ENCODE measurements at places on chromosomes 13 and 19.

DNA sequence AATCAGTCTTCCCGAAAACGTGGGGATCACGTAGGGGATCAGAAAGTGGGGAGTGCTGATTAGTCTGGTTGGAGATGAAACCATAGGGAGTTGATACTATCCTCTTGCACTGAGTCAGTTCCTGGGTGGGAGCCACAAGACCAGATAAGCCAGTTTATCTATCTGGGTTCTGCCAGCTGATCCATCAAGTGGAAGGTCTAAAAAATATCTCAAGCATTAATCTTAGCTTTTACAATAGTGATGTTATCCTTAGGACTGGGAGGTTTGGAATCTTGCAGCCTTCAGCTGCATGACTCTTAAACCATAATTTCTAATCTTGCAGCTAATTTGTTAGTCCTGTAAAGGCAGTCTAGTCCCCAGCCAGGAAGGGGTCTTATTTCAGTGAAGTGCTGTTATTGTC lies 2474.2 kb downstream of the PCDH9 start:
- no peak for DNase-seq

- no peak for DNase-seq
Observed at GRCh38 chr13:26628706-26629105, 71.2 kb downstream of the WASF3 start.

- no peak for DNase-seq
Observed at GRCh38 chr13:51673165-51673564, 88.9 kb downstream of the WDFY2 start.

DNA sequence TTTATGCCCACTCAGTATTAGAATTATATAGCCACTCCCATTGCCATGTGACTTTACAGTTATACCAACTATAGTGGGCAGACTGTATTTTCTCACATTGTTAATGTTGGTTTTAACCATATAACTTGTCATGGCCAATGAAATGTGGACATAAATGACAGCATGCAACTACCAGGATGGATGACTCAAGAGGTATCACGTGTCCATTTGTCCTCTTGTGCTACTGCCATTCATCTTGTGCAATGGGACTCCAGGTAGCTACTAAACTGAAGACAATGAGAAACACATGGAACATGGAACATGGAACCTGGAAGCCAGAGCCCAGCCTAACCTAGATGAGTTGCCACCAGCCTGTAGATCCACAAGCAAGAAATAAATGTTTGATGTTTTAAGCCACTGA lies 242.7 kb upstream of the IPO5 start:
- no peak for DNase-seq

- DNase-seq: peak; percentile 93
Observed at GRCh38 chr13:97432917-97433726, 847 bp upstream of the RAP2A start.

- DNase-seq: no peak
Observed at GRCh38 chr13:109666656-109667055, 119.7 kb downstream of the IRS2 start.

GRCh38 chr19:27773318-27774094 lies 1439.4 kb downstream of the UQCRFS1 start:
- DNase-seq: no peak

DNA sequence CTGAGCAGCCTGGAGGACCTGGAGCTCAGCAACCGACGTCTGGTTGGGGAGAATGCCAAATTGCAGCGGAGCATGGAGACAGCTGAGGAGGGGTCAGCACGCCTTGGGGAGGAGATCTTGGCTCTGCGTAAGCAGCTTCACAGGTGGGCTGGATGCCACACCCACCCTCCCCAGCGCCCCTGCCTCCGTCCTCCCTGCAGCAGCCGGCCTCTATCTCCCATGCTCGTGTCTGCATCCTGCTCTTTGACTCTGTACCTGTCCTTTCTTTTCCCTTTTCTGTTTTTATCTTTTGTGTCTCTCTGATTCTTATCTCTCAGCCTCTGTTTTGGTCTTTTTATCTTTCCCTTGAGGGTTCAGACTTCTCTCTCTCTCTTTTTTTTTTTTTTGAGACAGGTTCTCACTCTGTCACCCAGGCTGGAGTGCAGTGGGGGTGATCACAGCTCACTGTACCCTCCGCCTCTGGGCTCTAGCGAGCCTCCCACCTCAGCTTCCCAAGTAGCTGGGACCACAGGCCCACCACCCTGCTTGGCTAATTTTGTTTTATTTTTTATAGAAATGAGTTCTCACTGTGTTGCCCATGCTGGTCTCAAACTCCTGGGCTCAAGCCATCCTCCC lies 10.1 kb downstream of the KASH5 start:
- no peak for DNase-seq

GRCh38 chr13:27257233-27257568 lies 5.8 kb downstream of the RPL21 start:
- DNase-seq: no peak

GRCh38 chr13:71864986-71865873 lies 1.8 kb downstream of the DACH1 start:
- no peak for DNase-seq

GRCh38 chr13:50543782-50544181 lies 299.7 kb downstream of the DLEU7 start:
- DNase-seq: no peak

DNA sequence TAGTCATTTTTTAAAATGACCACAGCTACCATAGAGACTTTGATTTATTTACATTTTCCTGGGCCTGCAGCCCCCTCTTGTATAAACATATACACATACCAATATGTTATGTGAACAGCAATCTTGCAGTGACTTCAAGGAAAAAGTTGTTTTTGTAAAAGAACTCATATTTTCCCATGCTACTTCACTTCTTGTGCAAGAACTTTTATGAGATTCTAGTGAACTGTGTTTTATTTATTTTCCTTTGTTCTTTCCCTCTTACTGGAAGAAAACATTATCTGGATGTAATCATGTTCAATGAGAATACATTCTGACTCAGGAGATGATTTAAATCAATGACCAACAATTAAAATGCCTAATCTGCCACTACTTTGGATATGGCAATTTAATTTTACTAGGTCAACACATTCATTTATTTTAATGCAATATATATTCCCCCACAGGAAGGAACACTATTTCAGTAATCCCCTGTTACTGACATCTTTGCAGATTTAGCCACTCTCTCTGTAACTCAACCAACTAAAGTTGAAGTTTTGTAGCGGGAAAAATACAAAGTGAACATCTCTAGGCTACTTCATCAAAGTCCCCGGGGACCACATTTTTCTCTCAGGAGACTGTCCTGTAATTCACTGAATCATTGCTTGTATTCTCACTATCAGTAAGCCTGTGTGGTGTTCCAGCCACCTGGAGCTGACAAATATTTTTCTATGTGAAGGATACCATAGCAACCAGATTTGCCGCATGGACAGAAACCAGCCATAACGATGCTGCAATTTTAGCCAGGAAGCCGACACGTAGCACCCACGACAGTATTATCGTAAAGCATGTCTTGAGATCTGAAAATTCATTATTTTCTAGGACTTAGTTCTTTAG lies 90.5 kb downstream of the STARD13 start:
- no peak for DNase-seq

- DNase-seq: no peak
Observed at GRCh38 chr19:38213911-38214625, 10.0 kb downstream of the DPF1 start.

DNA sequence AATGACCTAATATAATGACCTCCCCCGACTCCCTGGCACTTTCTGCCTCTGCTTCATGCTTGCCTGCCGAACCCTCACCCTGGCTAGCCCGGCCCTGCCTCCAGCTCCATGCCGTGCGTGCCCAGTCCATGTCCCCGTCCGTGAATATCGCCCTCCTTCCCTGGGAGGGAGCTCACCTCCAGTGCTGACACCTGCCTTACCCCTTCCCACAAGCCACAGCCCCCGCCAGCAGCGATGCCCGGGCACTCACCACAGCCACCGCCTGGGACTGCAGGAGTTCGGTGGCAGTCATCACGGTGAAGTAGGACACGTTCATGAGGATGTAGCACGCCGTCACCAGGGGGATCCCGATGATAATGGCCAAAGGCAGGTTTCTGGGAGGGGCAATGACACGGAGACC lies 10.0 kb downstream of the SLC7A9 start:
- DNase-seq: no peak

DNA sequence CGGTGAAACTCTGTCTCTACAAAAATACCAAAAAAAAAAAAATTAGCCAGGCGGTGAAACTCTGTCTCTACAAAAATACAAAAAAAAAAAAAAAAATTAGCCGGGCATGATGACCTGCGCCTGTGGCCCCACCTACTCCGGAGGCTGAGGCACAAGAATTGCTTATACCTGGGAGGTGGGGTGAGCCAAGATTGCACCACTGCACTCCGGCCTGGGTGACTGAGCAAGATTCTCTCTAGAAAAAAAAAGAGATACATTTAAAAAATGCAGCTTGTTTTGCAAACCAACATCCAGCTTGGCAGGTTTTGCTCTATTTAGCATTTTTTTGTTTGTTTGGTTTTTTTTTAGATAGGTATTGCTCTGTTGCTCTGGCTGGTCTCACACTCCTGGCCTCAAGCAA lies 6.7 kb upstream of the PGPEP1 start:
- no peak for DNase-seq

- no peak for DNase-seq
Observed at GRCh38 chr13:44368599-44369368, 4.8 kb upstream of the SERP2 start.

- no peak for DNase-seq
Observed at GRCh38 chr13:106087201-106087600, 448.3 kb downstream of the EFNB2 start.

DNA sequence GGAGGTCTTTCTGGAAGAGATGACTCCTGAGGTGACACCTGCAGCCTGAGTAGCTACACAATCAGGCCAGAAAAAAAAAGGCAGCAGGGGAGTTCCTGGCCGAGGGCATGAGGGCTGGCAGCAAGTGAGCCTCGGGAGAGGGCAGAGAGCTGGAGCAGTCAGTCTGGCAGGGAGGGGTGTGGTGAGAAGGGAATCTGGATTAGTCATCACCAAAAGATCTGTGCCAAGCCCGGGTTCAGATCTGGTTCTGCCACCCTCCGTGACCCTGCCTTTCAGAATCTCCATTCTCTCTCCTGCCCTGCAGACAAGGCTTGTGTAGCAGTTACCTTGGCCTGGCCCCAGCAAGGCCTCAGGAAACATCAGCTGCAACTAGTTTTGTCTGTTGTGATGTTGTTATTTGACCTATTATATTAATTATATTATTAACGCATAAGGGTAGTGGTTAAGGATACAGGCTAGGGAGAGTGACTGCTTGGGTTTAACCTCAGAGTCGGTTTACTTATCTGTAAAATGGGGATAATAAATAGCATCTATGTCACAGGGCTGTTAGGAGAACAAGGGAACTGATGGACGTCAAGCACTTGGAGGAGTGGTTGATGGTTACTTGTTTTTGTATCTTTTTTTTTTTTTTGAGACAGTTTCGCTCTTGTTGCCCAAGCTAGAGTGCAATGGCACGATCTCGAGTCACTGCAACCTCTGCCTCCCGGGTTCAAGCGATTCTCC lies 2.7 kb upstream of the CAPNS1 start:
- DNase-seq: no peak

DNA sequence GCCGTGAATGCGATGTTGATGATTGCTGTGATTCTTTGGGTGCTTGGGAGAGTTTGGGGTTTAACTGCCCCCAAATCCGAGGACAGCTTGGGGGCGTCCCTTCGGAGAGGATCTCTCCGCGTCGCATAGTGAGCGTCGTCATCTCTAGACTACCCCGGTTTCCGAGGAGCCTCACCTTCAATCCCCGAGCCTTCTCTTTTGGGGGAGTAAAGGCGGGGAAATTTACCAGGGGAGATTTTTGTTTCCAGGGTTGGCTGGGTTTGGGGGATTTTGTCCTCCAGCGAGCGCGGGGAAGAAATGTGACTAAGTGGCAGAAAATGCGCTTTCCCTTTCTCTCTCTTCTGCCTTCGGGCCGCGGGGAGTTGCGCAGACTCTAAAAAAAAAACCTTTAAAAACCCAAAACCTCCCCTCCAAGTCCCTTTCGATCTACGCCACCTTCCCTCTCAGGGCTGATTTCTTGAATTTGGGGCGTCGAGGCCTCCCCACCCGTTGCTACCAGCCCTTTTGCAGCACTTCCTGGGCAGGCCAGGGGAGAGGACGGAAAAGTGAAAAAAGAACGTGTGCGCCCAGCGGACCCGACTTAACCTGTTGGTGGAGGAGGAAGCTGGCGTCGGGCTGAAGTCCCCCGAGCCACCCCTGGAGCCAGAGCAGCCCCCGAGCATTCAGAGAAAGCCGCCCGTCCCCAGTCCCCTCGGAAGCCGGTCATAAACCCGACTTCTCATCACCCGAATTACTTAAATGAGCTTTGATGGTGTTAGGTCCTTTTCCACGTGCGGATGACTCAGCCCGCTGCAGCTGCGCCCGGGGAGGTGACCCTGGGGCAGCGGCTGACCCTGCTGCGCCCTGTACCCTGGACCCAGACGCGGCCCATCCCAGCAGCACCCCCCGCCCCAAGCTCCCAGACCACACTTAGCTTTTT lies 17.7 kb downstream of the NFIX start:
- DNase-seq: no peak

DNA sequence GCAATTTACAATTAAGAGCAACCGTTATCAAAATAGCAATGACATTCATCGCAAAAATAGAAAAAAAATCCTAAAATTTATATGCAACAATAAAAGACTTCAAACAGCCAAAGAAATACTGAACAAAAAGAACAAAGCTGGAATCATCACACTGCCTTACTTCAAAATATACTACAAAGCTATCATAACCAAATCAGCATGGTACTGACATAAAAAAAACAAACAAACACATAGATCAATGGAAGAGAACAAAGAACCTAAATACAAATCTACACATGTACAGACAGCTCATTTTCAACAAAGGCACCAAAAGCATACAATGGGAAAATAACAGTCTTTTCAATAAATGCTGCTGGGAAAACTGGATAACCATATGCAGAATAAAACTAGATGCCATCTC lies 6.4 kb downstream of the ZNF562 start:
- no peak for DNase-seq

- no peak for DNase-seq
Observed at GRCh38 chr19:44726465-44726864, 22.0 kb upstream of the BCL3 start.

Data from omental fat pad (tissue), 4 donors.